ENCODE measurements at places on chromosomes 2 and 18.

DNA sequence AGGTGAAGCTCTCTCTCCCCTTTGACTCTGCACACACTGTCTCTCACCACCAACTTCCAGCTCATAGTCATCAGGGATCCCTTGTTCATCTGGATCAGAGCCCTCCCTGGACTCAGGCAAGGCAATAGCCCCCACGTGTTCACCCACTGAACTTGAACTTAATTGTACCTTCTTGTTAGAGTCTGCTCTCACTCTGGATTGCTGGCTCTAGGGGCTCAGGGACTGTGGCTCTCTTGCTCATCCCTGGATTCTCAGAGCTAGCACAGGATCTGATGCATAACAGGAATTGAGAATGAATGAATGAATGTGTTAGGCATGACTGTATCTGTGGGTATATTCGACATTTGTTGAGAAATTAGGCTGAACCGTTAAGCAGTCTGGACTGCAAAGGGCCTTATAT is 16.7 kb upstream of the ASAP2 start:
- H3K4me3 ChIP-seq = no peak overlapping the region
- DNase-seq = no peak
- no peak overlapping the region for H3K27ac ChIP-seq
- H3K4me1 ChIP-seq = no peaks in the 10 kb centered on the region
- H3K27me3 ChIP-seq = no peaks in the 10 kb centered on the region

- no peak for DNase-seq
- peaks cover 52% of the 10 kb centered on the region for H3K27me3 ChIP-seq
- no peak overlapping the region for H3K4me3 ChIP-seq
Observed at GRCh38 chr18:78972385-78972918, 7.2 kb upstream of the SALL3 start.

DNA sequence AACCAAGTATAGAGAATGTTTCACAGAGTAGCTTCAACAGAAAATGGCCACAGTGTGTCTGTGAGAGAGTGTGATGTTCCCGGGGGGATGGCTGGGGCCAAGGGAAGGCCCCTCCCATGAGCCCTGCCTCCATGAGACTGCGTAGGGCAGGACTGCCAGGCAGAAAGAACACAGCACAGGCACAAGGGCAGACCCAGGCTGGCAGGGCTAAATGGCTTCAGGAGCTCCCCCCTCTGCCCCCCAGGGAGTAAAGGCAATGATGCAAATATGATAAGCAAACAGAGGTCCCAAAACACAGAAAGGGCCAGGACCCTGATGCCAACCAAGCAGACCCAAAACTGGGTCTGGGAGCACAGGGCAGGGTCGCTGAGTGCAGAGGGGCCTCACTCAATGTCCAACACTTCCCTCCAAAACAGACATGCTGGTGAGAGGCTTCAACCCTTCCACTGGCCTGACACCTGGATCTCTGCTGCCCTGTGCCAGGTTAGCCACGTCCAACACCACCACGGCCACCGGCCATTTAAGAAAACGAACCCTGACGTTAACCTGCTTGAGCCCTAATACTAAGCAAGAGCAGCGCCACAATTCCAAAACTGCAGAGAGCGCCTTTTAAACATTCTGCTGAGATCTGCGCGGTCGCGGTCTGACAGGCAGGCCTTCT is 90.3 kb downstream of the HDAC4 start:
- no peak for DNase-seq
- no peaks in the 10 kb centered on the region for H3K27me3 ChIP-seq
- H3K36me3 ChIP-seq = peaks cover 2% of the 10 kb centered on the region
- H3K27ac ChIP-seq = no peak overlapping the region
- no peak overlapping the region for H3K4me3 ChIP-seq

- no peak overlapping the region for H3K27ac ChIP-seq
- H3K27me3 ChIP-seq = no peaks in the 10 kb centered on the region
Observed at GRCh38 chr2:85400541-85401463, 9.4 kb downstream of the CAPG start.

- H3K27me3 ChIP-seq = no peaks in the 10 kb centered on the region
- peaks cover 6% of the 10 kb centered on the region for H3K4me1 ChIP-seq
- no peak overlapping the region for H3K27ac ChIP-seq
- DNase-seq = no peak
Observed at GRCh38 chr2:99350194-99350593, 13.0 kb downstream of the EIF5B start.
